Myocyte (in vitro differentiated cells): ENCODE measurements at places on chromosomes 7 and 10.

DNA sequence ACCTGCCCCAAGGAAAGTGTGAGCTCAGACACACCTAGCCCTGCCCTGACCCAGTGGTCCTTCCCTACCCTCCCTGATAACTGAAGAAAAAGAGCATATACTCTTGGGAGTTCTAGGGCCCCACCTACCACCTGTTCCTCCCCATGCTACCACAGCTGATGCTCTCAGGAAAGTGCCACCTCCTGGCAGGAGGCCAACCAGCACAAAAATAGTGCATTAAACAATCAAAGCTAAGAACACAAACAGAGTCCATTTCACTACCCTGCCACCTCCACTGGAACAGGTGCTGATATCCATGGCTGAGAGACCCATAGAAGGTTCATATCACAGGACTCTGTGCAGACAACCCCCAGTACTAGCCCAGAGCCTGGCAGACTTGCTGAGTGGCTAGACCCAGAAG, 288.6 kb upstream of the PHF14 start:
- DNase-seq = no peak

DNA sequence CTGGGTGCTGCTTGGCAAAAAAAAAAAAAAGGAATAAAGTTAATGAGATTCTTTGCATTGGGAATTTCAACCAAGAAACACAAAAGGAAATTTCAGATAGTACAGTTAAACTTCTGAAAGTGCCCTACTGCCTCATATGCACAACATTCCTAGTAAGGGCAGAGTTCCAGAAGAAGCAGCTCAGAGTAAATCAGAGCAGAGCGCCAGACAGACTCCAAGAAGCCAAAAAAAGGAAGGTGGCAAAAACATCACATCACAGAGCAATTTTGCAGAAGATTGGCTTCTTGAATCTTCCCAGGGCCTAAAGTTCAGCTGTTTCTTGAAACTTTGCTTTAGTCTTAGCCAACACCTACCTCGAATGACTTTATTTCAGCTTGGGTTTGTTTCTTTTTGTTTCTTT, 544.1 kb downstream of the XPNPEP1 start:
- DNase-seq = no peak

- DNase-seq = peak; percentile 93
These were observed 43.7 kb downstream of the PPP1R3C start for GRCh38 chr10:91589015-91589657.

DNA sequence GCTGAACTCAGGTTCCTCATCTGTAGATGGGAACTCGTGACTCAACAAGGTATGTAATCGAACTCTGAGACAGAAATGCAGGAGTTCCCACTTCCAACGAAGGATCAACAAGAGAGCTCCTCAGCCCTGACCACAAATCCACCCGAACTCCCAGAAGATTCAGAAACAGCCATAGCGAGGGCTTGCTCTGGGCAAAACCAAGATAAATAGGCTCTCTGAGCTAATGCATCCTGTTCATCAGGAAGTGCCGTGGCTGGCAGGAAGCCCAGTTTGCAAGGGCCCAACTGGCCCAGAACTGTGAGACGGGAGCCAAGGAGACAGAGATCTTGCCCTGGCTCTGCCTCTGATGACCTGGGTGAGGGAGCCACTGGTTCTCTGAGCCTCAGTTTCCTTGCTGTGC, 141.7 kb upstream of the PFKP start:
- peak; percentile 29 for DNase-seq

DNA sequence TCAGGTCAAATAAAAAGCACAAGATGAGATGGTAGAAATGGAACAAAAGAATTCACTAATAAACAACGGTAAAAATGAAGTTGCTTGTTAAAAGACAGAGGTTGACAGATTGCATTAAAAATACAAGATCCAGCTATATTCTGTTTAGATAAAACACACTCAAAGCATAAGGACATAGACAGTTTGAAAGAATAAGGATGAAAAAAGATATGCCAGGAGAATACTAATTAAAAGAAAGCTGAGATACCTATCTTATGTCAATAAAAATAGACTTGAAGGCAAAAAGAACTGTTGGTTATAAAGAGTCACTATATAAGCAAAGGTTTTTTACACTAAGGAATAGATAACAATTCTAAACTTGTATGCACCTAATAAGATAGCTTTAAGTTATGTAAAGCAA, 105.3 kb downstream of the GPR158 start:
- DNase-seq = no peak

DNA sequence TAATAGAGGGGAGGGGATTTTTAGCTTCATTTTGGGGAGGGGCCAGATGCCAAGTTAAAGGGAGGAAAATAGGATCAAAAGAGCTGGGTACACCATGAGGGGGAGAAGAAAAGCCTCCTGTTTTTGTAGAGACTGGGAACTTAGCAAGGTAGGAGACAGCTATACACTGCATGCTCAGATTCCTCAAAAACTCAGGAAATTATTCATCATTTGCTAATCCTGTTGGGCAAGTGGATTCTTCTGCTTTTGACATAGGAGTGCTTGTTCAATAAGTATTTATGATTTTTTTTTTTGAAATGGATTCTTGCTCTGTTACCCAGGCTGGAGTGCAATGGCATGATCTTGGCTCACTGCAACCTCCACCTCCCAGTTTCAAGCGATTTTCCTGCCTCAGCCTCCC, 73.4 kb downstream of the LYZL2 start:
- no peak for DNase-seq

DNA sequence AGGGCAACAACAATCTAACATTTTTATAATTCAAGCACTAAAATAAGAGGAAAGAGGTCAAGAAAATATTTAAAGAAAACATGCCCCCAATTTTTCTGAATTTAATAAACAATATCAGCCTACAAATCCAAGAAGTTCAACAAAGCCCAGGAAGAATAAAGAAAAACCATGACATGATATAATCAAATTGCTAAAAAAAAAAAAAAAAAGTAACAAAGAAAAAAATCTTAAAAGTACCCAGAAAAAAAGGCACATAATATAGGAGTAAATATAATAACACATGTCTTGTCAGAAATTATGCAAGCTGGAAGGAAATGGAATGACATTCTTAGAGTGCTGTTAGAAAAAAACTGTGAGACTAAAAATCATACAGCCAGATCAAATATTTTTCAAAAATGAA, 151.4 kb downstream of the IMMP2L start:
- DNase-seq = no peak

DNA sequence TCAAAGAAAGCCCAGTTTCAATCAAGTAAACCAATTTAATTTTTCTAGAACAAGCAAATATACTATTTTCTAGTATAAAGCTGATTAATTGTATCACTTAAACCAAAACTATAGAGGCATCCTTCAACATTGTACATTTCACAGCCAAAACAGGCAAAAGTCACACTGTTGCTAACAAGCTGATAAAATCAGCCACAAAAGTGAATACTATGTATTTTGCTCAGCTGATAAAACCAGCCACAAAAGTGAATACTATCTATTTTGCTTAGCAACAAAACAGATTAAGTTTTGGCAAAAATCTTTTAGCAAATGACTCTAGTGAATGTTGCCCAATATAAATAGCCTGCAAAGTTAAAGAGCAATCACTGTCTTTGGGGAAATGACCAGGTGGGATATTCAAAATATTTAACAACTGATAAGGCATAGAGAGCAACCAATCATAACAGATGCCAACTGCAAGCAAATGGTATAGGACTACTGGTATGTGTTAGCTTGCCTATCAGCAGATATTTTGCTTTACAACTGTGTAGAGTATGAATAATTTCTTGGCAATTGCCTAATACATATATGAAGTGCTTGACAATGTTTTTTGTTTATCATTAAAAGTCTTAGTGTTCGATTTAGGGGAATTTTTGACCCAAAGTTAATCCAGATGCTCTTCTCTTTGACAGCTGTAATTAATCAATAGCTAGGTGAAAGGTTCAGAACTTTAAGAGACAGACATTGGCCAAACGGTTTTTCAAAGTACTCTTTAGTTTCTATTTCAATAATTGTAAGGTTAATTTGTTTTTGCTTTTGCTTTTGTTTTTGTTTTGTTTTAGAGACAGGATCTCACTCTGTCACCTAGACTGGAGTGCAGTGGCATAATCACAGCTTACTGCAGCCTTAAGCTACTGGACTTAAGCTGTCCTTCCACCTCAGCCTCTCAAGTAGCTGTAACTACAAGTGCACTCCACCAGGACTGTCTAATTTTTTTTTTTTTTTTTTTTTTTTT, 44.4 kb upstream of the SP4 start:
- no peak for DNase-seq

GRCh38 chr10:109676703-109677102, 246.6 kb downstream of the XPNPEP1 start:
- DNase-seq = no peak

DNA sequence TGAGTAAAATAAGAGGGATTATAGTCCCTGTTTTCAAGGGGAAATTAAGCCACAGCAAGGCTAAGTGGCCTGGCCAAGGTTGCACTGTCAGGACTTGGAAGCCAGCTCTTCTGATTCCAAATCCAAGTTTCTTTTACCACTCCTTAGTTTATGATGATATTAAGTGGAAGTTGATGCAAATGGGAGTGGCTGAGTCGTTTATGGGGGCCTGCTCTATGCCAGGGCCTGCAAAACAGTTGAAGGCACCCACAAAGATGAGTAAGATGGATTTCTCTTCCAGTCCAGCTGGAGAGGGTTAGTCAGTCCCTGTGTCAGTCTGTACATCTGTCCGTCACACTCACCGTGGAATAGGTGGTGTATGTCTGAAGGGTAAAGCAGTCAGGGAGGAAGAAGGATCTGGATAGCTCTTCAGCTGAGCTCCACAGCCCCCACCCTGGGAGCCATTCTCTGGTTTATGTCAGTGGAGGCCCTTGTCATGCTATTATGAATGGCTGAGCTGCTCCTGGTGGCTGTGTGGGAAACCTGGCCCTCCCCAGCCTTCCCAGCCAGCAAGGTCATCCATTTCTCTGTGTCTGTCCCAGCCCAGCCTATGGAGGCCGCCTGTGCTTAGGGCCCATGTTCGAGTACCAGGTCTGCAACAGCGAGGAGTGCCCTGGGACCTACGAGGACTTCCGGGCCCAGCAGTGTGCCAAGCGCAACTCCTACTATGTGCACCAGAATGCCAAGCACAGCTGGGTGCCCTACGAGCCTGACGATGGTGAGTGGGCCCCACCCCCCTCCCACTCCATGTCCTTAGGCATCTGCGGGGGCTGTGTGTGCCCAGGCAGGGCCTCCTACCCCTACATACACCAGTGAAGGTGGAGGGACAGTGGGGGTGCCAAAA, 44.5 kb downstream of the TBATA start:
- no peak for DNase-seq

DNA sequence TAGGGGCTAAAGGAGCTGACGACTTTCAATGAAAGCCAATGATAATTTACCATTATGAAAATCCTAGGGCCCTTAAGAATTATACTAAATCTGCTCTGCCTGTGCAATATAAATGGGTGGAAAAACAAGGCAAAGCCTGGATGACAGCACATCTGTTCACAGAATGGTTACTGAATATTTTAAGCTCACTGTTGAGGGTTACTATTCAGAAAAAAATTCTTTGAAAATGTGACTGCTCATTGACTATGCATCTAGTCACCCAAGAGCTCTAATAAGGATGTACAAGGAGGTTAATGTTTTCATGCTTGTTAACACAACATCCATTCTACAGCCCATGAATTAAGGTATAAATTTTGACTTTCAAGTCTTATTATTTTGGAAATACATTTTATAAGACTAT, 8.9 kb downstream of the DKK1 start:
- DNase-seq = no peak

- no peak for DNase-seq
These were observed 432.2 kb upstream of the GHITM start for GRCh38 chr10:83706952-83707582.

DNA sequence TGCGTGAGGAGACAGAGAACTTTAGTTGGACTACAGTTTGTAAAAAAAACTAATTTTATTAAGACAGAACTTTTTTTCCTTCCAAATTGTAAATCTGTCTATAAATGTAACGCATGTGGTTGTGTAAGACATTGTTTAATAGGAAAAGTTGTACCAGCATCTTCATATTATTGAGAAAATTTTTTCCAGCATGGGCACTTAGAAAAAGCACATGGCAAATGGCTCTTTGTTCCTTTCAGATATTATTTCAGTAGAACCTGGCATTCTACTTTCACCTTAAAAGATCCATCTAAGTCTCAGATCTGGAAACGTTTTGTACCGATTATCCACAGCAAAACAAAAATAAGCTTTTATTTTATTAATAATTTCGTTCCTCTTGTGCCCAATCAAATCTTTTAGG, 43.2 kb downstream of the ZRANB1 start:
- DNase-seq = no peak

DNA sequence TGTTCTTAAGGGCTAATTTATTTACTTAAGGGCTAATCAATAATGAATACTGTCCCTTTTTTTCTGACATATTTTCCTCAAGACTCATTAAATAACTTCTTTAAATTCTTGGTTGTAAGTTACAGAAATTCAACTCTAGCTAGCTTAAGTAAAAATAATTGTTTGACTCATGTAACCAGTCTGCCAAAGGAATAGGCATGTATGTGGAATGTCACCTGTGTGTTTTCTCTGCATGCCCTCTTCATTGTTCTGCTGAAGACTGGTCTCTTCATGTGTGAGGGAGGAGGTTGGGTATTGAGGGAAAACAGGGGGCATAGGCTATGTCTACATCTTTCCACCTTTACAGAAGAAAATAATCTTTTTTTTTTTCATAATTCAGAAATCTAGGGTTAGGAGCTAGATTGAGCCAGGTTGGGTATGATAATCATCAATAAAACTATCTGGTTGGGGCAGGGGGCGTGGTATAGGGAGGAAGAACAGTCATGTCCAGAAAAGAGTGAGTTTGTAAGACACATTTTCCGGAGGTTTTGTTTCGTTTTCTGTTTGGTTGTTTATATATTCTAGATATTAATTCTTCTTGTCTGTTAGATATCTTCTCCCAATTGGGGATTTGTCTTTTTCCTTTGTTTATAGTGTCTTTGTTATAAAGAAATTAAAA, 37.9 kb downstream of the EXOC4 start:
- peak; percentile 27 for DNase-seq

DNA sequence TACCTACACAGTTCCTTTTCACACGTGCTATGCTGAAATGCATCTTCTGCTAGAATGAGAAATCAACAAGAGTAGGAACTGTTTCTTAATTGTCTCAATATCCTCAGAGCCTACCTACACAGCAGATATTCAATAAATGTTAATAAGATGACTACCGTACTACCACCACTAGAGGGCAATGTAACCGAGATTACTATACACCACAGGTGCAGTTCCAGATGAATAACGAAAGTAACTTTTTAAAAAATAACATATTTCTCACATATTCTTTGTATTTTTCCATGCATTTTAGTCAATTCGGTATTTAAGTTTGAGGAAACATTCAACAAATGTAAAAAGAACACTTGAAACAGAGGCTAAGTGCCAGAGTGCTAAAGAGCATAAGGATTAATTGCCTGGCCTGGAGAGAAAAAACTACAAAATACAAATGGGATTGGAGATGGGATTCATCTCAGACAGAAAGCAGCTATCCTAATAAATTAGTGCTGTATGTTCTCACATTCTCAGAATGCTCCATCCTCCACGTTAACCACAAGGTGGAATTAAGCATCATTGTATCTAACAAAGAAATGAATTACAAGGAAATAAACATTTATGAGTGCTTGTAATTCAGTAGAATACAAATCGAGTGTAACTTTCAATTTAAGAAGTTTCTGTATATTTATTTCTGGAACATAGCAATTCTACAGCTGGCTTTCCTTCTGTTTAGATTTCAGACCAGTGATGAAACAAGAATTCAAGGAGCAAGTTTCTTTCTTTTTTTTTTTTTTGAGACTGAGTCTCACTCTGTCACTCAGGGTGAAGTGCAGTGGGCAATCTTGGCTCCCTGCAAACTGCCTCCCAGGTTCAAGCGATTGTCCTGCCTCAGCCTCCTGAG, 20.3 kb upstream of the HECTD2 start:
- peak; percentile 70 for DNase-seq
